ENCODE measurements at places on chromosomes 16 and 17.

GRCh38 chr16:20303012-20303411 is 24.3 kb downstream of the GP2 start:
- DNase-seq, result no peak

GRCh38 chr17:74524653-74525464 is 6.4 kb downstream of the CD300LB start:
- DNase-seq, result no peak

- DNase-seq, result no peak
Measured at GRCh38 chr16:57753448-57754353, 18.1 kb downstream of the KATNB1 start.

DNA sequence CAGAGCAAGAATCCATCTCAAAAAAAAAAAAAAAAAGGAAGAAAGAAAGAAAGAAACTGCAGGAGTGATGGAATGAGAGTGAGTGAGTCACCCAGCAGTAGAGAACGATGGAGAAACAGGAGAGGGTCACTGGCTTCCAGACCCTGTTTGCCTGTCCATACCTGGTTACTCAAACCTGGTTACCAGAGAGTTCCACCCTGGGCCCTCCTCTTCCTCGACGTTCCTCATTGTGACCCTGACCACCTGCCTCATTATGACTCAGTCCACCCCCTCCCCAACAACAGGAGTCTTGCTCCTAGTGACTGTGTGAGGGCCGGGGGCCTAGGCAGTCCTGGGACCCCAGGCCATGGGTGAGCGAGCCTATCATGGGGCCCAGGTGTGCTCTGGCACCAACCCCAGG is at the start of gene SPEM3:
Gene SPEM3, plus strand, starts transcription at position 301 of the 400 bp plus-strand sequence. Its CDS starts 46 bp downstream, at position 347.
- no peak for DNase-seq

DNA sequence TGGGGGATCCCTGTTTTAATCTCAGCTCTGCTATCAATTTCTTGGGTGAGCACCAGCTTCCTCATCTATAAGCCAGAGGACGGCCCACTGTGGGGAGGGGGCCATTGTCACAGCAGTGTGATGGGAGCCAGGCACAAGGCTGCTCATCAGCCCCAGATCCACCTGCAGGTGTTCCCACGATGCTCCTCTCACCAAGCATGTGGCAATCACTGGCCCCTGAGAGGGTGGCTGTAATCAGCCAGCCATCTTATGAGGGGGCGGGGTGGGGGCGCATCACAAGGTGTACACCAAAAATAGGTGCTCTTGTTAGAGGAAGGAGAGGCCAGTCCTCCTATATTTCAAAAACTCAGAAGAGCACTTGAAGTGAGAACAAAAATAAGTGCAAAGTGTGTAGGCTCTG is 31.2 kb downstream of the HNF1B start:
- DNase-seq, result no peak

DNA sequence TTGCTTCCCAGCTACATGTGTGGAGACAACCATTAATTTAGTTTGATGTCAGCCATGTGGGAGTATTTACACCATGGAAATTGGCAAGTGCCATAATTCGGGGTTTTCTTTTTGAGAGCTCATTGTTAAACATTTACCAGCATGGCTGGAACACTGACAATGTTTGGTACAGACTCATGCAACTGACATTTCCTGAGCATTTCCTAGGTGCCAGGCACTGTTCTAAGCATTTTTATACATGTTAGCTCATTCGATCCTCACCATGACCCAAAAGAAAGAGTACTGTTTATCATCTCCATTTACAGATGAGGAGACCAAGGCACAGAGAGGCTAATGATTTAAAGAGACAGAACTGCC is 86.9 kb downstream of the FOXL1 start:
- no peak for DNase-seq

DNA sequence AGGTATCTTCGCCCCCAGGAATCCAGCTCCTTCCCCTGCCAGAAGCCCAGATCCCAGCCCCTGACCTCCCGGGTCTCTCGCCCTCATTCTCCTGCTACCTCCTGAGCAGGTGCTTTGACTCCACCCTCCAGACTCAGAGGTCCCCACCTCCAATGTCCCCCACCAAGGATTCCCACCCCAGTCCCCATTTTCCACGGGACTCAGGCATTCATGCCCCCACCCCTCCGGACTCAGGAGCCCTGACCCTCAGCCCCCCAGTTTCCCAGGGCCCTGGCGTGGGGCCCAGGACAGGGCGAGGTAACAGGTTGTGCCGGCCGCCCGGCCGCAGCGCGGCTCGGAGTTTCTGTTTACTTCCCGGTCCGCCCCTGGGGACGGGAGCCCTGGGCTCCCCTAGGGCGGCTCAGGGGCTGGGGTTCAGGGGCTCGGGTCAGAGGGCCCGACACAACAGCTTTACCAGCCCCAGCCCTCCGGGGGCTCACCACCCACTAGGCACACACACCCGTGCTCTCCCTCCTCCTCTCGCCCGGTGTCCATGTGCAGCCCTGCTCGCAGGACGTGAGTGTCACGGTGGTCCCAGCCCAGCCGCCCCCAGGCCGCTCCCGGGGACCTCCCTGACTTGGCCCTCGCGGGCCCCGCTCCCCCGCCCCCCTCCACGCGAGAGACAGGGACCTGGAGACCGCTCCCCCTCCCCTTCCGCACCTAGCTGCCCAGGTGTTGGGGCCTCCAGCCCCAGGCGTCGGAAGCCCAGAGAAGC is 595 bp downstream of the BICDL2 start:
- DNase-seq, result no peak

DNA sequence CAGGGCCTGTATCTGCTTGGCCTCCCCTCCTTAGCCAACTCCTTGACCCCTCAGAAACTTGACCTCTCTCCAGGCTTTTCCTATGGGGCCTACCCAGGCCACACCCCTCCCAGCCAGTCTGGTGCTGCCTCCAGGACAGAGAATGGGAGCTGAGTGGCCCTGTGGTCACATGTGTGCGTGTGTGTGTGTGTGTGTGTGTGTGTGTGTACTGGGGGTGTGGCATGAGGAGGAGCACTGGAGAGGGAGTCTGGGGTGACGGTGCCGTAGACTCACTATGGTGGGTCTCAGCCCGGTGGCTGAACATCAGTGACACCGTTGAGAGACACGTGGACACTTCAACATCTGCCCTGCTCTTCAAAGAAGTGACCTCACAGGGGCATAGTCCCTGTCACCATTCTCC is 180.4 kb downstream of the ENGASE start:
- DNase-seq, result no peak

DNA sequence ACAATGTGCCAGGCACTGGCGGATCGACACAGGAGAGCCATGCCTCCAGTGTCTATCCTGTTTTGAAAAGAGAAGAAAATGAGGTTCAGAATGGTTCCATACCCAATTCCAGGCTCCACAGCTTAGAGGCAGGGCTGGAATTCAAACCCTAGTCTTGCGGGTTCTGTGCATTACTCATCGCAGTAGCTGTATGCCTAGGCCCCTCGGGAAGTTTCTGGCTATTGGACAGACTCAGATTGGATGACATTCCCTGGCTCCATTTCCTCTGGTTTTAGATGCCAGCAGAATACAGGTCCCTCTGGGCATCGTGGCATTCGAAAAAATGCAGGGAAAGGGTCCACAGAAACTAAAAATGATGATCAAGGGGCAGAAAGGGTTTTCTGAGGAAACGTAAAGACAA is 184.7 kb downstream of the COPRS start:
- DNase-seq, result no peak

GRCh38 chr17:69733171-69734012 is 318.9 kb downstream of the MAP2K6 start:
- peak; percentile 66 for DNase-seq

GRCh38 chr17:72187556-72187955 is 66.7 kb downstream of the SOX9 start:
- DNase-seq, result peak; percentile 57

DNA sequence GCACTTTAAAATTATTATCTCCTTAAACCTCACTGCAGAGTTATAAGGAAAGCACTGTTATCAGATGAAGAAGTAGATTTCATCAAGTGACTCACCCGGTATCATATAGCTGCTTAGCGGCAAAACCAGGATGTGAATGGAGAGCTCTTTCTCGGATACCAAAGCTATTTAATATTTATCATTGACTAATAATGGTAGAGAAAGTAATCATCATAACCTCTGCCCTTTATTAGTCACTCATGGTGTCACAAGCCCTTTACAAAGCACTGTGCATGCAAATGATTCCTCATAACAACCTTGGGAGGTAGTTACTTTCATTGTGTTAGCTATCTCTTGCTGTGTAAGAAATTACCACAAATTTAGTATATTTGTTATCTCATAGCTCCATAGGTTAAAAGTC is 592.9 kb downstream of the MAF start:
- DNase-seq, result no peak

DNA sequence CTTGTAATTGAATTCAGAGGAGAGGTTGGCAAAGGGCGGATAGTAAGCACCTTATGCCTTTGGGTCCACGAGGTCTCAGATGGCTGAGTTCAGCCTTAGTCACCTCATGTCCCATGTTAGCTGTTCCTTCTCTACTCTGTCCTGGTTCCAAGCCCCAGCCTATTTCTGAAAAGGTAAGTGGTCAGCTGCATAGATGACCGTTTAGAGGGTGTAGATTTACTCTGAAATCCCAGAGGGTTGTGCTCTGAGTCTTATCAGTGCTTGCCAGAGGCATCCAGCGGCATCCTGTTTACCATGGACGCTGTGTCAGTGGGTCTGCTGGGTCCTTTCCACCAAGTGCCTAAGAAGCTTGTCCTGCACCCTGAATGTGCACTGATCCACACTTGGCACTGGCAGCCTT is 1.9 kb downstream of the ZNF778 start:
- no peak for DNase-seq

- DNase-seq, result no peak
Measured at GRCh38 chr17:5582209-5583185, 1.8 kb downstream of the NLRP1 start.

DNA sequence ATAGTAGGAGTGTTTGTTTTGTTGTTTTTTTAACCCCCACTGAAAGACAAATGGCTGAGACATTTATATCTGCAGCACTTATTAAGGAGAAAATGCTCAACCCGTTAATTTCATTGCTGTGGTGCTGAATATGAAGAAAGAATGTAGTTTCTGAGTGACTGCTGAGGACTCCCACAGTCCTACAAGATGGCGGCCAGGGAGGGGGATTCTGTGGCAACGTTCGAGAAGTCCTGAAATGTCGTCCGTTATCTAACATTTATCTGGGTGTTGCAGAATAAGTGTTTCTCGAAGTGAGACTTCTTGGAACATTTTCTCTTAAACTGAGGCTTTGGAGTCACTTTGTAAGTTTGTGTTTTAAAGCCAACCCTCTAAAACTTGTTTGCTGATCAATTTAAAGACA is 530.4 kb downstream of the XYLT1 start:
- no peak for DNase-seq

DNA sequence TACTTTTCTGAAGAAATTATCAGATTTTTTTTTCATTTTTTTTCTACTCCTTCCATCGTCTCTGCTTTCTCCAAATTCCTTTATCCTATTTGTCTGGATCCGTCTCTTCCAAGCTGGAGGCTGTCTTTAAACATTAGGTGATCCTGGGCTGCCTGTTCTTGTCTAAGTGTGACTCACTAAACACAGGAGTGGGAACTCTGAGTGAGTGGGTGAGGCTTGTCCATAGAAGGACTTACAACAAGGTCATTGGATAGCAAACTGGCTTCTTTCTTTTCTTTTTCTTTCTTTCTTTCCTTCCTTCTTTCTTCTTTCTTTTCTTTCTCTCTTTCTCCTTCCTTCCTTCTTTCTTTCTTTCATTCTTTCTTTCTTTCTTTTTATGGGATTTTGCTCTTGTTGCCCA is 18.2 kb downstream of the ALOX15 start:
- DNase-seq, result no peak

DNA sequence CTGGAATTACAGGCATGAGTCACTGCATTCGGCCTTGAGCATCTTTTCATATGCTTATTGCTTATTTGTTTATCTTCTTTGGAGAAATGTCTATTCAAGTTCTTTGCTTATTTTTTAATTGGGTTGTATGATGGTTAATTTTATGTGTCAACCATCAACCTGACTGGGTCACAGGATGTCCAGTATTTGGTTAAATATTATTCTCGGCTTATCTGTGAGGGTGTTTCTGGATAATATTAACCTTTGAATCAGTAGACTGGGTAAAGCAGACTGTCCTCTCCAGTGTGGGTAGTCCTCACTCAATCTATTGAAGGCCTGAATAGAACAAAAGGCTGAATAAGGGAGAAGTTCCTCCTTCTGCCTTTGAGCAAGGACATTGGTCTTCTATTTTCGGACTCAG is 142.0 kb downstream of the SSH2 start:
- DNase-seq, result no peak

DNA sequence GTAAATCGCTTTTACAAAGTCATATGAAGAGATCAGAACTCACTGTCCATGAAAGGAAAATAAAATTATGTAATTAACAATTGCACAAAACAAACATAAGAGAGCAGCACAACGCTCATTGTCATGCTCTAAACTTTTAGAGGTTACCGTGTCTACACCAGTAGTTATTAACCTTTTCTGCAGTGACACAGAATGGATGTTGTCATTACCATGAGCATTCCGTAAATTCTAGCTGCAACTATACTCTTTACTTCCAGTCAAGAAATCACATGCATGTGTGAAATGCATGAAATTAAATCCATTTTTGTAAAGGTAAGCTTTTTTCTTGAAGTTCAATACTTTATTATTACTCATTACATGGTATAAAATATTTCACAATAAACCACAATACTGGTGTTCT is 38.2 kb downstream of the USP32 start:
- no peak for DNase-seq

DNA sequence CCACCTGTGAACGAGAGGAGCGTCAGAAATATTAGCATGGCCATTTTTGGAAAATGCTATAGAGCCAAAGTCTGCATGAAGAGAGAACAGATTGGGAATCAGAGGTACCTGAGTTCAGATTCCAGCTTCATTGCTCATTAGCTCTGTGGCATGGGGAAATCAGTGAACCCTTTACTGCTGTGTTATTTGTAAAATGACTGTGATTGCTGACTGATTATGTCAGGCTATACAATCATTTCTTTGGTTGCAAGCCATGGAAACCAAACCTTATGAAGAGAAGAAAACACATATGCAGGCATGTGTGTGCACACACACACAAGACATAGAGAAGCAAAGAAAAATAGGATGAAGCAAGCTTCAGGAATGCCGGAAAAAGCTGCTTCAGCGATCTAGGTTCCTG is 101.4 kb upstream of the HSBP1 start:
- DNase-seq, result no peak

DNA sequence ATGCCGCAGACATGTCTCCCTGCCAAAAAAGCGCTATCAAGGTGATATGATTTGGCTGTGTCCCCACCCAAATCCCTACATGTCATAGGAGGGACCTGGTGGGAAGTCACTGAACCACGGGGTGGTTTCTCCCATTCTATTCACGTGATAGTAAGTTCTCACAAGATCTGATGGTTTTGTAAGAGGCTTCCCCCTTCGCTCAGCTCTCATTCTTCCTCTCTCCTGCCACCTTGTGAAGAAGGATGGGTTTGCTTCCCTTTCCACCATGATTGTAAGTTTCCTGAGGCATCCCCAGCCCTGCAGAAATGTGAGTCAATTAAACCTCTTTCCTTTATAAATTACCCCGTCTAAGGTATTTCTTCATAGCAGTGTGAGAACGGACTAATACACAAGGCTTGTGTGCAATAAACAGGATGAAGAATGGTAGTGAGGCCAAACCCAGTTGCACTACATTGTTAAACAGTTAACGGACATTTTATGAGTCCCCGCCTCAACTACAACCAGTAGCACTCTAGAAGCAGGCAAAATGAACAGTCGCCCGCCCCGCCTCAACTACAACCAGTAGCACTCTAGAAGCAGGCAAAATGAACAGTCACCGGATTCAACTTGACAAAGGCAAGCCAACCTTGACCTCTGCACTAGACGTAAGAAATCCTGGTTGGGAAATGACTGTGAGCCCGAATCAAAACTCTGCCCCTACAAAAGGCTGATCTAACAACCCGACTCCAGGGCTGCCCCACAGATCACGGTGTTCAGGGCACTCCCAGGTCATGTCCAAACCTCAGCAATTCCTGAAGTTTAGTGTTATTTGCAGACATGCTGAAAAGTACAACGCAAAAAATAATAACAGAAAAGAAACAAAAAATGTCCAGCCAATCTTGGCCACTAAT is 26.3 kb downstream of the VPS53 start:
- DNase-seq, result no peak

Measured in NCI-H2081 (cell line).